Cardiac septum (tissue), 1 donor: ENCODE measurements at places on chromosomes 16 and 17. TPM values are rescaled to one million over a fixed set of nuclear protein-coding genes. Genes with fewer than 3 reads are reported as not detected.

Gene KRT13
- total RNA-seq = not detected

Gene FKBP10
- 17.7 TPM for total RNA-seq

Gene HAP1
- total RNA-seq = 0.08 TPM

Gene UMOD
- total RNA-seq = not detected

Gene CSH2
- not detected for total RNA-seq

Gene NAGS
- 0.51 TPM for total RNA-seq
